ENCODE measurements at places on chromosomes 16 and 17. TPM values are rescaled to one million over a fixed set of nuclear protein-coding genes. Genes with fewer than 3 reads are reported as not detected.

DNA sequence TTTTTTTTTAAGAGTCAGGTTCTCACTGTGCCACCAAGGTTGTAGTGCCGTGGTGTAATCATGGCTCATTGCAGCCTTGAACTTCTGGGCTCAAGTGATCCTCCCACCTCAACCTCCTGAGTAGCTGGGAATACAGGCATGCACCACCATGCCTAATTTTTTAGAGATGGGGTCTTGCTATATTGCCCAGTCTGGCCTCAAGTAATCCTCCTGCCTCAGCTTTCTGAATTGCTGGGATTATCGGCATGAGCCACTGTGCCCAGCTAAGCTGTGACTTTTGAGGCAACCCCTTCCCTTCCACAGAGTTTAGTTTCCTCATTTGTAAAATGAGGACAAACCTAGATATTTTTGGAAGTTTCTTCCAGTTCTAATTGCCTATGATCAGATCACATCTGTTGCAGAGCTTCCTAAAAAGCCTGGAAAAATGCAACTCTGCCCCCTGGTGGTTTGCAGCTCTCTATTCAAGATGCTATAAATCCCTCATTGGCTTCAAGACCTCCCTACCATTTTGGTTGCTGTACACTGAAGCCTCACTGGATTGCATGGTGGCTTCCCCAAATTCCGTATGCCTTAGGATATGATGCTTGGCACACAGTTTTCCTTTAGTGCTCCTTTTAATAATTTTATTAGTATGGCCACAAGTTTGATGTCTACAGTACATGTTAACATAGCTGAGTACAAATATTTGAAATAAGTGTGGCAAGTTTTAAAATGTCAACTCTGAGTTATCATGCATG, 19.3 kb downstream of the GDE1 start:
- peak; percentile 36 for ATAC-seq

- no peak for ATAC-seq
Observed at GRCh38 chr16:88060524-88061219, 109.4 kb downstream of the BANP start.

- peak; percentile 74 for ATAC-seq
Observed at GRCh38 chr16:73047536-73048291, at the start of gene ZFHX3. Gene ZFHX3, minus strand, starts transcription at chr16:73048128. Its CDS starts 87,983 bp downstream, at chr16:72960145.

DNA sequence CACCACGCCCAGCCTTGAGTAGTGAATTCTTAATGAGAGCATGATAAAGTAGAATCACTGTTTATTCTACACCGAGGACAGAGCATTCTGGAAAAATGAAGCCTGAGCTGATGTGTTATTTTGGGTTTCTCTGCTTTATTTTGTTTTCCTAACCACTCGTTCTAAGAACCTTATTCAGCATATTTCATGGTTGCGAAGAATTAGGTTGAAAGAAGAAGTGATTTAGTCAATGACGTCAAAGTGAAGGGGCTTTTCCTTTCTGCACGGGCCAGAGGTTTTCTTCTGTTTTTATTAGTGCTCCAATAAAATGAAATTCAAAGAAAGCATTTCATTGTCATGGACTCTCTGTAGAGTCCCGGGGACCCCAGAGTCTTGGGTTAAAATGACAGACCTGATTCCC, 178.5 kb downstream of the MAF start:
- no peak for ATAC-seq

TAC4 gene
- total RNA-seq: not detected

RTN4RL1 gene
- total RNA-seq: not detected

DNA sequence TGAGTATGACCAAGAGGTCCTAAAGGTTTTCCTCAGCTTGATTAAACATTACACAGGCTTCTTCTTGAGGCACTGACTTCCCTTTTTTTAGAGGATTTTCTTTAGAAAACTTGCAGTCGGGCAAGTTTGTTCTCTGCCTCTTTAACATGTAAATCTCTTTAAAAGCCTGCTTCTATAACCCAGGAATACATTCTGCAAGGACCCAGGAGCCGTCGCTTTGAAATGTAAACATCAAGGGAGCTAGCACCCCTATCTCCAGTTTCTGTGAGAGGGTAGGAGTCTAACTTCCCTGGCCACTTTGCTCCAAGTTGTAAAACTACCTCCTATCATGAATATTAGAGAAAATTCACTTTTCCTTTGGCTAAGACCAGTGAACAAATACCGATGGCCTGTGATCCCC, 201.5 kb upstream of the CPHXL start:
- no peak for ATAC-seq

SLC16A13 gene
- 0.81 TPM for total RNA-seq

DNA sequence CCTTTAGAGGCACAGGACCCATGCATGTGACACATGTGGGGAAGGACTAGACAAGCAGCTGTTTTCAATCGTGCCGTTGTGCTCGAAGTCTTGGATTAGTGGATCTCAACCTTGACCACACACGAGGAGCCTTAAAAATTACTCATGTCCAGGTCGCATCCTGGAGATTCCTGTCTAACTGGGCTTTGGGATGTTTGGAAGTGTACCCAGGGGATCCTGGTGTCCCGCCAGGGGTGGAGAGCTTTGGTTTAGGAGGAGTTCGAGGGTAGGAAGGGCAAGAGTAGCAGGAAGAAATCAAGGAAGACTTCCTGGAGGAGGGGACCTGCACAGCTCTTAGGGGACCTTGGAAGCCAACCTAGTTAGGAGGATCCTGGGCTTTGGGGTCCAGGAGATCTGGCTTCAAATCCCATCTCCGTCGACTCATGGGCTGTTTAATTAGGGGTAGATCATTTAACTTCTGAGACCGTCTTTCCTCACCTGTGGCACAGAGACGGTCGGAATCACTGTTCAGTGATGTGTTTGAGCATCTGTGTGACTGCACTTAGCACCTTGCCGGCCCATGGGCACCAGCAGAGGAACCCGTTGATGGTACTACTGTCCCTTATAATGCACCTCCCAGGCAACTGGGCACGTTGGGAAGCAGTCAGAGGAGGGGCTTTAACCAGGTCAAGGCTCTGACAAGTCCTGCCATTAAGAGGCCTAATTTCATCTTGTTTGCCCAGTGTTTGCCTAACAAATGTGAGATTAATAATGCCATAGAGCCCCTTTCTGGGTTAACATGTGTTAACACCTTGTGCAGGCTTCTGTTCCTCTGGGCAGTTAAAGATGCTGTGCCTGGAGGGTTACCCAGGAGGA, 102.0 kb upstream of the PLCG2 start:
- ATAC-seq: no peak

TERB1 gene
- total RNA-seq: 0.40 TPM

GRCh38 chr16:75244225-75244809, 7.1 kb downstream of the BCAR1 start:
- ATAC-seq: no peak

HBQ1 gene
- not detected for total RNA-seq

KCNH4 gene
- total RNA-seq: not detected
